ENCODE measurements at places on chromosomes 2 and 18.

GRCh38 chr2:18856765-18857164, 267.4 kb upstream of the NT5C1B start:
- DNase-seq = no peak

DNA sequence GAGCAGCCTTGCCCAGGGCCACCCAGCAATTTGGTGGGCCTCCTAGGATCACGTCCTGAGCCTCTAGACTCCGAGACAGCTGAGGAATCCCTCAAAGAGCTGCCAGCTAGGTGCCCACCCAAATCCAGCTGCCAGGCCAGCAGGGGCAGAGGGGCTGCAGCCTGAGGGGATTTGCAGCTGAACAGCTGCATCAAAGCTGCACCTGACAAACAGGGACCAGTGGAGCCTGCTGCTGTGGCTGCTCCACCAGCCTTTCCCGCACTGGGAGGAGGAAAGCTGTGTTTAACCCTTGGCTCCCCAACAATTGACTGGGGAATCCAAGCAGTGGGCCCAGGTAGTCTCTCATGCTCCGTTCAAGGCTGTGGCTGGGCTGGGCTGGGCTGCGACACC, 8.2 kb downstream of the ADRA2B start:
- no peak for DNase-seq

- DNase-seq = no peak
These were observed 657.6 kb upstream of the SYT4 start for GRCh38 chr18:43934781-43935471.

GRCh38 chr18:59871711-59872362, 28.0 kb upstream of the PMAIP1 start:
- no peak for DNase-seq

- no peak for DNase-seq
These were observed 421.6 kb upstream of the ID2 start for GRCh38 chr2:8260213-8260612.

DNA sequence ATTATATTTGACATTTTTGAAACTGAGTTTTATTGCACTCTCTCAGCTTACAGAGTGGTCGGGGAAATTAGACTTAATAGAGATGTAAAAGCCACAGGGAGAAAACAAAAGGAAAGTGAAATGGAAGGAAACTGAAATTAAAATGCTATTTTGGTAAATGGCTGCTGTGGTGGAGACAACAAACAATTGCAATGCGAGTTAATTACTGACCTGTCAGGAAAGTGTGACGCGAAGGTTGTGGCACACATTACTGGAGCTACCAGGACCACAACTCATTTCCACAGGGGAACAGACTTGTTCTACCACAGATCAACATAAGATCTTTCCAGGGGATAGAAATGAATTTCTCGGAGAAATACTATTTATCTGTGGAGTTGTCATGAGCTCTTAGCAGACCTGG, 19.5 kb downstream of the ARHGAP15 start:
- no peak for DNase-seq

- no peak for DNase-seq
These were observed 8.2 kb downstream of the ARHGAP25 start for GRCh38 chr2:68742626-68743415.

- no peak for DNase-seq
These were observed 71.3 kb downstream of the C1D start for GRCh38 chr2:67991456-67991855.

GRCh38 chr2:112690853-112691401, 29.9 kb upstream of the NT5DC4 start:
- DNase-seq = peak; percentile 65

- no peak for DNase-seq
These were observed 372.8 kb upstream of the UBE2E3 start for GRCh38 chr2:180607514-180608049.

DNA sequence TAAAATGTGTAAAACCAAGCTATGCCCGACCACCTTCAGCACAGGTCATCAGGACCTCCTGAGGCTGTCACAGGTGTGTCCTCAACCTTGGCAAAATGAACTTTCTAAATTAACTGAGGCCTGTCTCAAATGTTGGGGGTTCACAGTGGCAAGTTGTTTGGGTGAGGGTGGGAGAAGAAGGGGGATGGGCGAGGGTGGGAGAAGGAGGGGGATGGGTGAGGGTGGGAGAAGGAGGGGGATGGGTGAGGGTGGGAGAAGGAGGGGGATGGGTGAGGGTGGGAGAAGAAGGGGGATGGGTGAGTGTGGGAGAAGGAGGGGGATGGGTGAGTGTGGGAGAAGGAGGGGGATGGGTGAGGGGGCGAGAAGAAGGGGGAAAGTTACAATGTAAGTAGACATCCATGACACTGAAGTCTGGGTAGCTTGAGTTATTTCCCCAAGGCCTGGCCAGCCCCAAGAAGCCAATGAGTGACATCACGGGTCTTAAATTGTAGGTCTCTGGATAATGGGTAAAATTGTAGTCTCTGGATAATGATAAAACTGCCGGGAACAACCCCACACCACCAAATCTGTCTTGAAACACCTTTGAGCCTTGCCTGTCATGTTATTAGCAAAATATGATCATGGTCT, 56.3 kb downstream of the TIMM21 start:
- DNase-seq = no peak

GRCh38 chr2:136049011-136049742, 63.8 kb upstream of the DARS1 start:
- DNase-seq = no peak

GRCh38 chr18:11147371-11147951, 1.9 kb downstream of the PIEZO2 start:
- DNase-seq = no peak

GRCh38 chr2:127143841-127144782, 37.2 kb upstream of the BIN1 start:
- no peak for DNase-seq

DNA sequence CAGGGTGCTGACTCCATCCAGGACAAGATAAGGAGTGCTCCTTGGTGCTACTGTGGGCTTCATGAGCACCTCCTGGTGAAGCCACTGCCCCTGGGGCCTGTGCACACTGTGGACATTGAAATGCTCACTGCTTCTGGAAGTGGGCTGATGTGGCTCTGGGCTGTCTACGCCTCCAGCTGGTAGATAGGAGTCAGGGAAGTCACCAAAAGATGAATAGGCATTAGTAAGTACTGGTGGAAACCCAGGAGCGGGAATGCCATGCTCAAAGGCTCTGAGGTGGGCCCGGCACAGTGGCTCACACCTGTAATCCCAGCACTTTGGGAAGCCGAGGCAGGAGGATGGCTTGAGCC, 79.2 kb upstream of the MSH2 start:
- no peak for DNase-seq

DNA sequence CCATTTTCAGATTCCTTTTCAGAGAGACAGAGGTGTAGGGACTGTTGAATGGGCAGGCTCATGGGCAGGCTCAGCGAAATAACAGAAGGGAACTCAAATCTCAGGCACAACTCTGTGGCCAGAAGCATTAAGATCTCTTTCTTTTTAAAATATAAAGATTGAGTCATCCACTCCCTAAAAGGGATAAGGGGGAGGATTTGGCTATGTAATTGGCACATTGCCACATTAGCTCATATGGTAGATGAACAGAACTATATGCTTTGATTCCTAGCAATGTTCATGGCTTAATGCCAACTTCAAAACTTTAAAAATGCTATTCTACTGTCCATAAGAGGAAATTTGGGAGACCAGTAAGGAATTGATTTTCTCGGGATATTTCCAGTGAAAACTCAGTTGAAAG, 53.8 kb upstream of the SLC5A7 start:
- no peak for DNase-seq

DNA sequence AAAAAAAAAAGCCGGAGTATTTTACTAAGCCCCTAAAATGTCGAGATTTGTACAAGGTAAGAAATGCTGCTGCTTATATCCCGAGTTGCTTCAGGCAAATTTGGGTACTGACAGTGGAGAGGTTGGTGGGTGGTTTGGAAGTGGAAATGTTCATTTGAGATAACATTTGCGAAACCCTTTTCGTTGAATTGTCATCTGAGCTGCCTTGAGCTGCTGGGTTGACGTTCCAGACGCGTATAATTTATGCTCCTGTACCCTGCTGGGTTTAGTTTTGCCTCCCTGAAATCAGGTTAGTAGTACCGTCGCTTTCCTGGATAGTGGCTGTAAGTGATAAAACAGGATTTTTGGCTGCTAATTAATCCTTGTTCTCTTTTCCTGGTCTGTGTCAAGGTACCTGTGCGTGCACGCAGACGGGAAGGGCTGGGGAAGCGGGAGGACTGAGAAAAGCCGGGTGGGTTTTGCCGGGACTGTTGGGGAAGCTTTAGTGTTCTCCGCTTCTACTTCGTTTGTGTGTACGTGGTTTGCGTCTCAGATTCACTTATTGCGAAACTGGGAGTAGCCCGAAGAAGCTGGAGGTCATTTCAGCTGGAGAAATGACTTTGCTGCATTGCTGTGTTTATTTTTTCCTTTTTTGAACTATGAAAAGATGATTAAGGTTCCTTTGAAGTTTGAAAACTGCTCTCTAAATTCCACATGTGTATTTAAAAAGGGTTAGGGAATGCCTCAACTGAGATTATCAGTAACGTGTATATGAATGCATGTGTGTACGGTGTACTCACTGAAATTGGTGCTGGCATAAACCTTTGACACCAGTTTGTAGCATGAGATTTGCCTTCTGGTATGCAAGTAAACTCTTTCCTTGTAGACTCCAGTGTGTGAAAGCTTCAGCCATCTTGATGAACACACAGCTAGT, 709 bp downstream of the UGP2 start:
- no peak for DNase-seq

DNA sequence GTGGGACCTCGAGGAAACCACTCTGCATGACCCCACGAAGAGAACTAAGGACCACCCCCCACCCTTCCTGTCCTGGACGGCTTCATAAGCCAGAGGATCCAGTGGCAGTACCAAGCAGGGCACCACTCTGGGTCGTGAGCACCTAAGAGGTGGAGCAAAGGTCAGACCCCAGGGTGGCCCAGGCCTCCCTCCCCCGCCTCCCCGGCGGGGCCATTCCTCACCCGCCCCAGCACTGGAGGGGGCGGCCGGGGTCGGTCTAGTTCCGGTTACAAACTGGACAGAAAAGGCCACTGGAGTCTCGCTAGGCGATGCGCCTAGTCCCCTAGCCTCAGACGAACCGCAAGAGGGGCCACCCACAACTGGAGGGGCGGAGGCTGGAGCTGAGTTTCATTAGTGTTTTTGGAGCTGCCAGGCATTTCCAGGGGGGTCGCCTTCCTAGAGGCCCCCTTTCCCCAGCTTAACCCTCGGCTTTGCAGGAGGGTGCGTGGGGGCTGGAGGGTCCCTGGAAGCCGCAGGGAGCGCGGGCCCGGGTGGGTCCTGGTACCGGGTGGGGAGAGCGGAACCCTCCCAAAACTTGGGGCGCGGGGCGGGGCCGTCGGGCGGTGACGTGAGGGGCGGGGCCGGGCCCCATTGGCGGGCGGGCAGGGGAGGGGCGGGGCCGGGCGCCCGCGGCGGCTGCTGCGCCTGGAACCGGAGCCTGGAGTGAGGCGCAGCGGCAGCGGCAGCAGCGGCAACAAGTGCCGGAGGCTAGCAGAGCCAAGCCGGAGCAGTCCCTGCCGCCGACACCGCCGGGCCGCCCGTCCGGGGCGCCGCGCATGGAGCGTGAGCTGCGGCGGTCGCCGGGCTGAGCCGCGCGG, at the start of gene B3GNT2:
B3GNT2 (plus strand) TSS at position 695 of the 857 bp plus-strand sequence. CDS start 26,106 bp downstream, outside the sequence.
- DNase-seq = peak; percentile 81

DNA sequence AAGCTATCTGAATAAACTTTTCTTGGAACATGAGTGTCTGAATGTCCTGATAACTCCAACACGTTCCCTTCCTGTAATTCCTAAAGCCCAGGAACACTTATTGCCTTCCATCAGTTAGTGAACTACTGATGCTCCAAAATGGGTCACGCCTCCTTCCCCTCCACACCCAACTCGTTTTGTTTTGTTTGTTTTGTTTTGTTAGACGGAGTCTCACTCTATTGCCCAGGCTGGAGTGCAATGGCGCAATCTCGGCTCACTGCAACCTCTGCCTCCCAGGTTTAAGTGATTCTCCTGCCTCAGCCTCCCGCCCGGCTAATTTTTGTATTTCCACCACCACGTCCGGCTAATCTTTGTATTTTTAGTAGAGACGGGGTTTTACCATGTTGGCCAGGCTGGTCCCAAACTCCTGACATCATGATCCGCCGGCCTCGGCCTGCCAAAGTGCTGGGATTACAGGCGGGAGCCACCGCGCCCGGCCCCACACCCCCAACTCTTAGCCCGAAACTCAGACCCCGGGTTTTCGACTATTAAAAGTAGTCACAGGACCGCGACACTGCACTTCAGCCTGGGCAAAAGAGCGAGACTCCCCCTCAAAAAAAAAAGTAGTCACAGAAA, 774 bp downstream of the IER3IP1 start:
- no peak for DNase-seq

GRCh38 chr18:24063121-24063731, 48.7 kb downstream of the TTC39C start:
- no peak for DNase-seq

GRCh38 chr18:13219593-13220159, 1.1 kb downstream of the LDLRAD4 start:
- no peak for DNase-seq

DNA sequence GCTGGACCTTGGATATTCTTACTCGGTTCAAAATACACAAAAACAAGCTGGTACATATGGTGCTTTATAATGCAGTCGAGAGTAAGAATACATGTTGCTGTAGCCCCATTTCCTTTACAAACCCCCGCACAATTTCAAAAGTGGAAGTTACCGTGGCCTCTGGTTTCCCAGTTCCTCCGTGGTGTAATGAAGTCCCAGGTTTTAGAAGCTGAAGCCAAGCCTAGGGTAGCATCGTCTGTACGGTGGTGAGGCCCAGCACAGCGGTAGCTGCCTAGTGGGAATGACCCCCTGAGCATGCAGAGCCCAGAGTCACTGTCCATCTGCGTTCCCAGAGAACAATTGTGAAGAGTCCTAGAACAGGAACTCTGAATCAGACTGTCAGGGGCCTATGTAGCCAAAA, 171.8 kb downstream of the ASXL3 start:
- DNase-seq = no peak

- DNase-seq = no peak
These were observed 887.9 kb upstream of the KLHL29 start for GRCh38 chr2:22497064-22497463.

DNA sequence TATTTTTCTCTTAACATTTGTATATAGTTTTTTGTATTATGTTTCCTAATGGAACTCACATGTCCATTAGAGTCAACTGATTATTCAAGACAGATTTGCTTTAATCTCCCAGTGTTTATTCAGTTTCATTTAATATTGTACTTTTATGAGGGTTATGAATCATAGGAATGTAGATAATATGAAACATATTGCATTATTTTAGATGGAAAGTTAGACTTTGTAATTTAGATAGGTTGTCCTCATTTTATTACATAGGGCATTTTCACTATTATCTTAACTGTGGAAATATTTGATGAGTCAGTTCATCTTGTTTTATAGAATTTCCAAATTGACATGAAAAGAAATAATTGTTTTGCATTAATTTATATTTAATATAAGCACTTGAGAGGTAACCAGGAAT, 240.8 kb downstream of the PLCL1 start:
- DNase-seq = no peak

Measured in stimulated activated CD4-positive, alpha-beta T cell treated with anti-CD3 and anti-CD28 coated beads, Interleukin-1b, Interleukin-23, amount 100 ng/mL, for 48 hours (primary cell).